ENCODE measurements at places on chromosomes 2 and 18. TPM values are rescaled to one million over a fixed set of nuclear protein-coding genes. Genes with fewer than 3 reads are reported as not detected.

DNA sequence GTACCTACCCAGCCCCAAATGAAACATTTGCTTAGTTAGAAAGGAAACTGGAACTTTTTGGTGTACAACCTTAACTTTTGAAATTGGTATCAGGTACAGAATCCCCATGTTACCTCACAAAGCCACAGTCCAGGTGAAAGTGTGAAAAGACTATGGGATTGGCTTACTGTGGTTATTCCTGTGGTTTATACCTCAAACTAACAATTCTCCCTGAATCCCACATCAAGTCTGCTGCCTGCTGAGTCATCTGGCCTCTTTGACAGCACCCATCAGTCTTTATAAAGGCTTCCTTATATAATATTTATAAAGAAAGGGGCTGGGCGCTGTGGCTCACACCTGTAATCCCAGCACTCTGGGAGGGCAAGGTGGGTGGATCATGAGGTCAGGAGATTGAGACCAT, 164.6 kb downstream of the TMEM247 start:
- DNase-seq = no peak

GRCh38 chr2:41387519-41387918, 660.3 kb upstream of the PKDCC start:
- DNase-seq = no peak

- no peak for DNase-seq
Measured at GRCh38 chr18:4705894-4706293, 250.8 kb upstream of the DLGAP1 start.

DNA sequence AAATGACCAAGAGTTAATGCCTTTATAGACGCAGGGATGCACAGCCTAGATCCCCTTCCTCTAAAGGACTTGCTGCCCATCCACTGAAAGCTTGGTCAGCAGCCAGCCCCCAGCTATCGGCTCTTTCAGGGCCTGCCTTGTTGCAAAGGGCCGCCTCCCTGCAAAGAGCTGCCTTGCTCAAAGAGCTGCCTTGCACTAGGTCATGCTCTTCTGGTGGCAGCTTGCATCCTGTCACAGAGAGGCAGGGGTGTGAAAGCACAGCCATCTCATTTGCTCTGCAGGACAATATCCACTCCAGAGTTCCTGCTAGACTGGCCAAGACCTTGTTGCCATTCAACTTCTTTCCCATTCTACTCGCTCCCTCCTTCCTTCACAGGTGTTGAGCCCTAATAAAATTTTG, 137.1 kb downstream of the MCFD2 start:
- DNase-seq = no peak

DNA sequence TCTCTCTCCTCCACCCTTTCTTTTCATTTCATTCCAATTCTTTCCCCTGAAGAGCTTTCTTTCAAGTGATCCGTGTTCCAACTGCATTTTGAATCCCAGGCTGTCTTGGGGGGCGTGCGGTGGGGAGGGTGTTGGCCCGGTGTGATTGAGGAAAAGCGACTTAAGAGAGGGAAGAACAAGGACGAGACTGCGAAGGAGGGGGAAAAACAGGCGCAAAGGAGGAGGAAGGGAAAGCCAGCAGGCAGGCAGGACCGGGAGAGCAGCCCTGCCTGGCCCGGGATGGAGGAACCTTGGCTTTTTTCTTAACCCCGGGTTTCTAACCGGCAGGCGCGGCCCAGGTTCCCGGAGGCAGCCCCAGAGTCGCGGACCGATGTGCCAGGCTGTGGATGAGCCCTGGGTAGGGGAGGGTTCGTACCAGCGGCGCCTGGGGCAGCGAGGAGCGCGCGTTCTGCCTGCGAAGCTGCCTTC, 1.3 kb downstream of the ADCYAP1 start:
- peak; percentile 13 for DNase-seq

GRCh38 chr2:220077488-220077887, 450.1 kb downstream of the SLC4A3 start:
- DNase-seq = no peak

- no peak for DNase-seq
Measured at GRCh38 chr2:177093371-177093770, 119.2 kb upstream of the HNRNPA3 start.

DNA sequence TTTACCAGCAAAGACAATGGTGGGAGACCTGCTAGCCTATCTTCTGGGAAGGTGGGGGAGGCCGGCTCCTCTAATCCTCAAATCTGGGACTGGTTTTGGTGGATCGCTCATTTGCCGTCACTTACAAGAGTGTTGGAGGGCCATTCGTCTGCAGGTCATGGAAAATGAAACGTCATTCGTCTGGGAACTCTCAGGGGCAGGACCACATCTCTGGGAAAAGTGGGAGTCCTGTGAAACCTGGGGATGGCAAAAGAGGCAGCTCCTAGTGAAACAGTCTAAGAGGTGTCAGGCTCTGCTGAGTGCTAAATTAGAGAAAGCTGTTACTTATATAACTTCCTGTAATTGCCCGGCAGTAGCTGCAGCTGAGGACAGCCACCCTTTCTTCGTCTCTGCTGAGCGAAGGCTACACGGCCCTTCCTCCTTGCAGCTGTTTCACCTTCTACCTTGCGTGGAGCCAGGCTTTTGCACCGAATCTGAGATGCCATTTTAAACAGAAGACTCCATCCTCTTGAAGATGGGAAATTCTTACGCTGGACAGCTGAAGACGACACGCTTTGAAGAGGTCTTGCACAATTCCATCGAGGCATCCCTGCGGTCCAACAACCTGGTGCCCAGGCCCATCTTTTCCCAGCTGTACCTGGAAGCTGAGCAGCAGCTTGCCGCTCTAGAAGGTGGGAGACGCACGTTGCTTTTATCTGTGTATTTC, 22.4 kb downstream of the GREB1 start:
- DNase-seq = no peak

GRCh38 chr2:17270894-17271293, 247.3 kb downstream of the RAD51AP2 start:
- DNase-seq = no peak

DNA sequence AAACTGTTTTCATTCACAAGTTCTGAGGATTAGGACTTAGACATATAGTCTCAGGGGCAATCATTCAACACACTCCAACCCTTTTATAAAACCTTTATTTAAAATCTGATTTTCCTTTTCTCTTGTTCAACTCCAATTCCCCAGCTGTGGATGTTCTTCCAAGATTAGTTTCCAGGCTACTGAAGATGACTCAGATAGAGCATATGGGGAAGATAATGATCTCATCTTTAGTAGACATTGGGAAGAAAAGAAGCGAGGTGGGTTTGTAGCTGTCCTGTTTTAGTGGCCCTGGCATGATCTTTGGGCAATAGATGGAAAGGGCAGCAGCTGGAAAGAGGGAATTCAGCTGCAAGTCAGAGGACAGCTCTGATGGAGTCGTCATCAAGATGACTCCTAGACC, 247.7 kb upstream of the CCDC68 start:
- DNase-seq = no peak

GRCh38 chr2:233108611-233109490, 48.7 kb downstream of the INPP5D start:
- DNase-seq = no peak

DNA sequence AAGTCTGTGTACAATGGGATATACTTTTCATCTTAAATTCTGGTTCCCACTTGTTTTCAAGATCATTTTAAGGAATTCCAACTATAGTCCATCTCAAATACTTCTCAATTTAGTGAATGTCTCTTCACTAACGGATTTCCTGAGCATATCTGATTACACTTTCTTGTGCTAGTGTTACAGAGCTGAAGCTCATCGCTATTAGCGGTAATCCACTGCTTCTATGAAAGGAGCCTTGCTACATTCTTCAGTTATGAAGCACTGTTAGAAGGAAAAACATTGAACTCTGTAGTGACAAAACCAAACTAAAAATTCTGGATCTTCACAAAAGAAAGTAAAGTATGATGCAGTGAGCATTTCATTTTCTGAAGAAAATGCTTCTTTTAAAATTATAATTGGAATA, 72.0 kb downstream of the AGPS start:
- DNase-seq = no peak

DNA sequence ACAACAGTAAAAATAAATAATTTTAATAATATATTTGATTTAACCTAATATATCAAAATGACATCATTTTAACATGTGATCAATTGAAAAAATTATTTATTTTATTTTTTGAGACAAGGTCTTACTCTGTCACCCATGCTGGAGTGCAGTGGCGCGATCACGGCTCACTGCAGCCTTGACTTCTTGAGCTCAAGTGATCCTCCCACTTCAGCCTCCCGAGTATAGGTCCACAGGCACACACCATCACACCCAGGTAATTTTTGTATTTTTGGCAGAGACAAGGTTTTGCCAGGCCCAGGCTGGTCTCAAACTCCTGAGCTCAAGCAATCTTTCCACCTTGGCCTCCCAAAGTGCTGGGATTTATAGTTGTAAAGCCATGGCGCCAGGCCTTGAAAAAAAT, 126.7 kb upstream of the COPS8 start:
- no peak for DNase-seq

DNA sequence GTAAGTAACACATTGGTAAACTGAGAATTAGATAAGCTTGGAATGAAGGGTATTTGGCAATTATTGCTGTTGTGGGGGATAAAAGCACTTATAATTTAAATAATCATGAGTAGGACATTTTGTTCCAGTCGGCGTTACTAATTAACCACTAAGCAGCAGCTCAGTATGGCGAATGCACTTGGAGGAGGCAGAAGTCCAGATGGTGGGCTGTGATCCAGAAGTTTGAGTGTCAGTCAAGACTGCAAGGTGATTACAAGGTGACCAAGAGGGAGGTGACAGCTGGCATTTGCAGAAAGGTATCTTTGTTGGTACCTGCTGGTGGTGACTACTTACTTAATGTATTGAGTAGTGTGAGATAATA, 643.6 kb upstream of the FAM98A start:
- DNase-seq = peak; percentile 91

- peak; percentile 21 for DNase-seq
Measured at GRCh38 chr2:240987588-240987987, 10.8 kb upstream of the SNED1 start.

DNA sequence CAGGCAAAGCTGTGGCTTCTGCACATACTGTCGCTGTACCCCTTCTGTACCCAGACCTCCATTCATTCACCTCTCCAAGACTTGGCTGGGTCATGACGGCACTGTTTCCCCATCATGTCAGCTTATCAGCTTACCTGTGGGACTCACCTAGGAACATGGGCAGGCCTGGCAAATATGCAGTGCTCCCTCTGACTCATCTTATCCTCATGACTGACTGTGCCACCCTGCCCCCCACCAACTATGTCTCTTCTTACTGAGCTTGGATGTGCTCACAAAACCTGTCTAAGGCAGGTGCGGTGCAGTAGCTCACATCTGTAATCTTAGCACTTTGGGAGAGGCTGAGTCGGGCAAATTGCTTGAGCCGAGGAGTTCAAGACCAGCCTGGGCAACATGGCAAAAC, 152.4 kb downstream of the MGAT5 start:
- no peak for DNase-seq

- DNase-seq = no peak
Measured at GRCh38 chr2:9939587-9940485, 11.7 kb upstream of the GRHL1 start.

- DNase-seq = no peak
Measured at GRCh38 chr2:11667194-11667593, 2.8 kb downstream of the NTSR2 start.

DNA sequence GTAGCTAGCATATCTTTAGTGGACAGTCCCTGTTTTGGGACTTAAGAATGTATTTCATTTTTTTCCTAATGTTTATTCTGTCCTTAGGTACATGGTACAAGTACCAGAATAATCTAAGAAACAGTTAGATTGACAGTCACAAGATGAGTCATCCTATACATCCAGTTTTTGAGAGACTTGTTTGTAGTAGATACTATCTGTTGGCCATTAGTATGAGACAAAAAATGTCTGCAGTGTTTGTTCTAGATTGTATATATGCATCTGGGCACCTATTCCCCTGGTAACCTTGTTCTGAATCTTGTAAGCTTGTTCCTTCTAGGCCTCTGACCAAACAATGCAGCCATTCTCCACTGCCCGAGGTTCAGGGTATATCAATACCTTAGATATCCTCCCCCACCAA, 1343.5 kb downstream of the SUCLG1 start:
- no peak for DNase-seq

DNA sequence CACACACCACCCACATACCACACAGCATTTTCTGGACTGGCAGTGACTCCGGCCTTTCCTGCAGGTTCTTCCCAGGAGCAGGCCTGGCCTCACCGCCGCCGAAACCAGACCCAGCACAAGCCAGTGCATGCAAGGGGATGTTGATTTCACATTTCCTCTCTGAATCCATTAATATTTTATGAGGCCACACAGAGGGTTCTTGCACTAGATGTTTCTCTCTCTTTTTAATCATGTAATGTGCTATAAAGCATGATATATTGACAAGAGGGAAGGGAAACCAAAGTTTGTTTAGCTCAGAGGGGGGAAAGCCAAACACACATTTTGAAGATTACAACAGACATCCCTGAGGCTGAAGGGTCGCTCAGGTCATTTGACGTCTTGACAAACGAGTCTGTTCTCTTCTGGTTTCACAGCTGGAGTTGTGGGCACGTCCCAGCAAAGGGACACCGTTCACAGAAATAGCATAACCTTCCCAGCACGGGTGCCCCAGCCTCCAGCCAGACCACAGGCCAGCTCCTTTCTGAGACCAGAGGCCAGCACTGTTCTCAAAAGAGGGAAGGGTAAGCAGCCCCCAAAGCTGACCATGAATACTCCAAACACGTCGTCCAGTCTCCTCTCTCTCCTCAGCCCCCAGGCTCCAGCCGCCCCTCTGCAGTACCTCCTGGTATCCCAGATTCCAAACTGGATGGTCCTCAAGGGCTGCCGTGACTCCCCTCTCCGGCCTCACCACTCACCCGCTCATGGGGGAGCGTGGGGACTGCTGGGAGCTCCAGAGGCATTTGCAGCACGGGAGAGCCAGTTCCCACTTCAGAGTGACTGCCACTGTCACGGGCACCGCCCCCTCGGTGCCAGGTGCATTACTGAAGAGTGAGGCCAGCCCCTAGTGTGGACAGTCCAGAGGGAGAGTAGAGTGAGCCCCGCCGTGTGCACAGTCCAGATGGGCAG, 340.3 kb upstream of the SALL3 start:
- no peak for DNase-seq

GRCh38 chr2:190031969-190032618, 30.4 kb downstream of the MSTN start:
- DNase-seq = no peak

GRCh38 chr2:16974688-16975087, 309.1 kb upstream of the CYRIA start:
- DNase-seq = no peak

GRCh38 chr2:36368438-36368837, 12.9 kb downstream of the CRIM1 start:
- no peak for DNase-seq

The CPO gene
- 0.32 TPM for total RNA-seq

The CAPN13 gene
- 11.2 TPM for total RNA-seq

The CLEC4F gene
- 0.12 TPM for total RNA-seq

The EPB41L3 gene
- 10.1 TPM for total RNA-seq

The OTX1 gene
- total RNA-seq = 0.90 TPM

The HOXD4 gene
- total RNA-seq = 0.31 TPM

The IL36G gene
- total RNA-seq = not detected

The AGFG1 gene
- 23.1 TPM for total RNA-seq

The IL1RL2 gene
- total RNA-seq = 0.37 TPM

The PRSS56 gene
- not detected for total RNA-seq

Measured in pancreas (tissue), 10 donors.